ENCODE measurements at places on chromosomes 6 and 20.

DNA sequence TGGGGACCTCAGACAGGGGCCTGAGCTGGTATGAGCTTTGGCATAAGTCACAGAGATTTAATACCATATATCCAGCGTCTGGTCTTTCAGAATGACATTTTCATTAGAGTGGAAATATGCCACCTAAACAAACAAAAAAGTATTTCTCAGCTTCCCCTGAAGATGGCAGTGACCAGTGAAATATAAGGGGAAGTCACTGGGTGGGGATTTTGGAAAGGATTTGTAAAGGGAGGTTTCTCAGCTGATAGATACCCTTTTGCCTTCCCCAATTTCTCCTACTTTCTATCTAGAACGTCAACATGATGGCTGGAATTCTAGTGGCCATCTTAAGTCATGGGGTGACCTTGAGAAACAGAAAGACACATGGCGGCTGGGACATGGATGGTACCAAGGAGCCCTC, 137.7 kb upstream of the LRFN2 start:
- DNase-seq, result no peak

DNA sequence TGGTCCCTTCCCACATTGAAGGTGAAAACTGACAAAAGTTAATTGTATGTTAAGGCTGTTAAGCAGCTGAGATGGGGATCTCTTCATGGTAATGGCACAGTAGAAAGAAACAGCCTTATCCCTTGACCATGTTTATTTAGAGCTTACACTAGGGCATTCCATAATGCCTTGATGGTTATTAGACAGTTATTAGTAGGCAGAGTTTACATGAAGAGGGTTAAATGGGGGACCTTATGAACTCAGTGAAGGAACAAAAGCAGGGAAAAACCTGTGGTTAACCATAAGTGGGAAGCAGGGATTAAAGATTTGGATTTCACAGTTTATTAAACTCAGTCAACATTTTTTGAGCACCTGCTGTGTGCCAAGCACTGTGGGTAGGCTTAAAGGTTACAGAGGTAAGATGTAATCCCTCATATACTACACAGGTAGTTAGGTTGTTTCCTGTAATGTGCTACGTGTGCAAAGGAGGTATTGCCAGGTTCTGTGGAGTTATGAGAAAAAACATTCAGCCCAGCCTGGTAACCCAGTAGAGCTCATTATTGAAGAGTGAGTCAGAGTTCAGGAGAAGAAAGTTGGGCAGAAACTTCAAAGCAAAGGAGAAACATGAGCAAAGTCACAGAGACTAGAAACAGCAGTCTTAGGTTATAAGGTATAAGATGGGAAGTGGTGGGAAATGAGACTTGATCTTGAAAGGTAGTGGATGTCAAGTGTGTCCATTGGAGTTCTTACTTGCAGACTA, 32.3 kb upstream of the GNRH2 start:
- DNase-seq, result no peak

DNA sequence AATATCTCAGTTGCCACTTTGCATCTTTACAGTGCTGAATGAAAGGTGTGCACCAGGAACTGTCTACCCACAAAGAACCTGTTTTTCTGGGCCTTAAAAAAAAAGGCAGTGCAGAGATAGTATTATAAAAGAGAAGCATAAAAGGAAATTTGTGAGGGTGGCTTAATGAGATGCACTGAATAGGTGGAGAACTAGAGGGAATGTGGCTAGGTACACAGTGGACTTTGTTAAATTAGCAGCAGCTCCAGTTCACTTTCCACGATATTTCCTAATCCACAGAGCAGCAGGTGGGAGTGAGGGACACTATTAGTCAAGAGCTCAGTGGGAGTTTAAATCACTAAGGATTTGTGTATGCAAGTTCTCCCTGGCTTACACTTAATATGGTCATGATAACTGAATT, 38.8 kb downstream of the MAP7 start:
- no peak for DNase-seq

- no peak for DNase-seq
Measured at GRCh38 chr6:138605958-138606357, 106.7 kb upstream of the NHSL1 start.

- no peak for DNase-seq
Measured at GRCh38 chr20:49320460-49320859, 42.6 kb upstream of the ZNFX1 start.

- no peak for DNase-seq
Measured at GRCh38 chr6:151389618-151390275, 1.6 kb downstream of the ZBTB2 start.

DNA sequence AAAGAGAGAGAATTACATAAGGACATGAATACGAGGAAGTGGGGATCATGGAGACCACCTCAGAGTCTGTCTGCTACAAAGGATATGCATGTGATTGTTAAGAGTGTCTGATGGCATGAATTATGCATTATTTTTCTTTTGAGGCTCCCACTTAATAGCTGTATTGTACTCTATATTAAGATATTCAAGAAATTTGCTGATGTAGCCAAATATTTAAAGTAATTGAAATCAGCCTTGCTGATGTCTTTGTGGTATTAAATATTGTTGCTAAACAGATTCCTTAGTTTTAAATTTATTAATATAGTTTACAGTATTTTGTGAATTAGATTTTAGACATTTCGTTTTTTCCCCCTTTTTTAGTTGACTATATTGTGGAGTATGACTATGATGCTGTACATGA, 25.3 kb downstream of the CD2AP start:
- DNase-seq, result no peak

- no peak for DNase-seq
Measured at GRCh38 chr6:7439228-7439627, 49.6 kb downstream of the RIOK1 start.

DNA sequence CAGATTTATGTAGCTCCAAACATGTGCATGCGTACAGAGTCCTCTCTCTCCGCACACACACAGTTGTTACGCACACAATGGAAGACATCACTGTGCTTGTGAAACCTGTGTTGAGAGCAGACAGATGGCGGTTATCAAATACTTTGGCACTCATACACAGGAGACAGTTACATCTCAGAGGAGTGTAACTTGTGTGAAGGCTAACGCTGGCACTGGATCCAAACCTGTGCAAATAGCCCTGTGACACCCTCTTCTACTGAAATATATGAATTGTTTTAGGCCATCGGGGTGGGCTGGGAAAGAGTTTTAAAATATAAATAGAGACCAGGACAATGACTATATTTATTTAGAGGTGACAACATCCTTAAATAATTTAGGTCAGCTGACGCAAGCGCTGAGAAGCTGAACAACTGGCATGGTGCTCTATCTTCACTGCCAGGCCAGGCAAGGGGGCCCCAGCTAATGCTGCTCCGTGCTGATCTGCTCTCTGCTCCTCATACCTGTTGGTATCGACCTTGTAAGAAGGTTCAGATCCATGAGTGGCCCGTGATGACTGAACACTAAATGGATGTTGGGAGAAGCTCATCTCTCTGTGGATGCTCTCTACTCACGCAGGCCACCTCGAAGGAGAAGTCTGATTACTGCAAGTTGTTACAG, 69.4 kb downstream of the FOXC1 start:
- peak; percentile 22 for DNase-seq

- no peak for DNase-seq
Measured at GRCh38 chr20:4664691-4665360, 56.9 kb upstream of the PRND start.

- DNase-seq, result no peak
Measured at GRCh38 chr6:137754366-137754765, 112.7 kb upstream of the TNFAIP3 start.

- no peak for DNase-seq
Measured at GRCh38 chr6:70725817-70726415, 58.2 kb downstream of the SMAP1 start.

GRCh38 chr6:134097114-134097707, 44.8 kb upstream of the SLC2A12 start:
- peak; percentile 62 for DNase-seq

DNA sequence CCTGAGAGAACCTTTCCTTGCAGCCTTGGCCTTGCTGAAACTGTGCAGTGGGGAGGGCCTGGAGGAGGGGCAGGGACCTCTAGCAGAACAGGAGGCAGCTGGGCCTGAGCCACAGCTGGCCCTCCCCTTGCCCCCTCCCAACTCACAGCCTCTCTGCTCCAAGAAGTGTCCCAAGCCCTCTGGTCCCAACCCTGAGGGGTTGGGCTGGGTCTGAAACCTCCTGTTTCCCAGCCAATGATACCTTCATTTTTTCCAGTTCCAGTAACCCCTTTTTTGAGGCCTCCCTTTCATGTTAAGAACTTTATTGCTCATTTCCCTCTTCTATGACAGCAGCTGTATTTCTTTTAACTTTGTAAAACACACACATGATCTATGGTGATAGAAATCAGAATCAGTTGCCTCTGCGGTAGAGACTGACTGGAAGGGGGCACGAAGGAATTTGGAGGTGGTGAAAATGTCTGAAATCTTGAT, 17.9 kb upstream of the ARMC12 start:
- DNase-seq, result no peak

DNA sequence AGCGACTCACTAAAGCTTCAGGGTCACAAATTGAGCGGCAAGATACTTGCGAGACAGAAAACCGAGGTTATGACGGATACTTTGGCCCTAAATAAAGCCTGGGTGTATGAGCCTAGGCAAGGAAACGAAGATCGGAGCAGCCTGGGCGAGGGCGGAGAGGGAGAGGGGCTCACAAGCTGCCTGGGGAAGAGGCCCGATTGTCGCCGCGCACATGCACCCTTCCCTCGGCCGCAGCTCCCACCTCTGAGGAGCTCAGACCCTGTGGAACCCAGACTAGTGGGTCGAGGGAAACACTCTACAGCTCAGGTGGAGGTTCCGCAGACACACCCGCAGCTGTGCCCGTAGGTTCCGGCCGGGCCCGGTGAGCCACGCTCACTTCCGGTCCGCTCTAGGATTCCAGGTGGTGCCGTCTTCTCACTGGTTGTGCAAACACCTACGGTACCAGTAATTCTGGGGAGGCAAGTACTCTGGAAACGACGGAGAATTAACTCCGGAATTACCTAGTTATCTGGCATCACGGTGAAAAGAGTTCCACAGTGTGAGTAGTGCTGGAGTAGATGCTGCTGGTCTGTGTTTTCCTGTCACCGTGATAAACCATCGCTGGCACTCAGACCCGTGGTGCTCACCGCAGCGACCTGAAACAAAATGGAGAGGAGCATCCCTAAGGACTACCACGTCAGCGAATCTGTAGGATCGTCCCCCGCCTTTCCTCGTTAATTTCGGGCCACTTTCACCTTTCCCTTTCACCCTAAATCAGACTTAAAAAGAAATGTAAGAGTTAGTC, 61.5 kb downstream of the GPX5 start:
- DNase-seq, result peak; percentile 78

GRCh38 chr6:36827261-36828079, 11.8 kb downstream of the CPNE5 start:
- no peak for DNase-seq

GRCh38 chr20:19213946-19214490, 1.6 kb downstream of the SLC24A3 start:
- no peak for DNase-seq

DNA sequence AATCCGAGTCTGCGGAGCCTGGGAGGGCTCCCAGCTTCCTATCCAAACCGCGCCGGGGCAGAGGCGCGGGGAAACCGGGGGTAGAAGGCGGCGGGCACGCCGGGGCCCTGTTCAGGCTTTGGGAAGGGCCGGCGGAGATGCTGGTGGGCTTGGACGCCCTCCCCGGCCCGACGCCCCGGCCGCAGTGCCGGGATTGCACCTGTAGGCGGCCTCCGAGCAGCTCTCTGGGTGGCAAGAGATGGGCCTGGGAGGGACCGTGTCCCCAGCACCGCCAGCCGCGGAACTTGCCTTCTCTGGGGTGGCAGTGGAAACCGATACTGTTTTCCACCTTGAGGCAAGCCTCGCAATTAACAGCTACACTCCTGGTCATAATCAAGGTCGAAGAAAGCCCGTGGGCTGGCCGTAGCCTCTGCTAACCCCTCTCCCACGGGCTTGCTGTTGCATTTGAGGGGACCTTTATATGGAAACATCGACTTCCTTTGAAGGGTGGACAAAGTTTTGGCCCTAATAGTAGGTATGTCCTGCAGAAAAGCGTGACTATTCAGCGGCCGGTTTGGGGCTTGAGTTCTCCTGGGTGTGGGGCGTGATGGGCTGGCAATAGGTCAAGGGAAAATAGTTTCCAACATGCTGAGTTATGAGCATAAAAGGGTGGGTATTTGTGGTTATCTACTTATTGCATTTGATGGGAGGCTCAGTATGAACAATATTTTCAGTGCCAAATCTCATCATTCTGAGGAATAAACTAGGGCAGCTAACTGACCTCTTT, 1.1 kb upstream of the JAG1 start:
- DNase-seq, result peak; percentile 25

DNA sequence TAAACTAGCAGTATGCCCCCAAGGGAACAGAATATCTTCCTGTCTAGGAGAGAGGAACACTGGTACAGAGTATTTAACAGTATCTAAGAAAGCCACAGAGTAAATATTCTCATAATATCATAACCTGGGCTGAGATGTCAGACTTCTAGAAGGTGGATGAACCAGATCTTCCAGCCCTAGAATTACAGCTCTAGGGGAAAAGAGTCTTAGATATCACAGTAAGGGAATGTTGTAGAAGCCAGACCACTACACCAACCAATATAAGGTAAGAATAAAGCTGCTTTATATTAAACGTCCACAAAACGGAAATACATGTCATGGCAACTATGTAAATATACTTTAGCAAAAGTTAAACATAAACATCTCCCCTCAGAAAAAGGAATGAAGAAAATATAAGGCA, 12.4 kb downstream of the SERINC1 start:
- no peak for DNase-seq

DNA sequence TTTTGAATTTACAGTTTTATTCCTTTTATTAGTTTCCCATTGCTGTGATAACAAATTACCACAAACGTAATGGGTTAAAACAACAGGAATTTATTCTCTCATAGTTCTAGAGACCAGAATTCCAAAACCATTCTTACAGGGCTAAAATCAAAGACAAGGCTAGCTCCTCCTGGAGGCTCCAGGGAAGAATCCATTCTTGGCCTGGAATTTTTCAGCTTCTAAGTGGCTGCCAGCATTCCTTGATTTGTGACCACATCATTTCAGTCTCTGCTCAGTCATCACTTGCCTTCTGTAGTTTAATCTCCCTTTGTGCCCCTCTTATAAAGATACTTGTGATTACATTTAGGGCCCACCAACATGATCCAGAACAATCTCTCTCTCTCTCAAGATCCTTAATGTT, 897 bp upstream of the SEL1L2 start:
- no peak for DNase-seq

- DNase-seq, result no peak
Measured at GRCh38 chr6:133894795-133895358, 6.0 kb downstream of the TCF21 start.

GRCh38 chr6:159193923-159194322, 24.7 kb downstream of the FNDC1 start:
- no peak for DNase-seq
